NCI-H524 (cell line): ENCODE measurements at places on chromosomes 1 and 21.
A peak's percentile ranks its signal among the peaks of the same experiment; 100 is the strongest.

DNA sequence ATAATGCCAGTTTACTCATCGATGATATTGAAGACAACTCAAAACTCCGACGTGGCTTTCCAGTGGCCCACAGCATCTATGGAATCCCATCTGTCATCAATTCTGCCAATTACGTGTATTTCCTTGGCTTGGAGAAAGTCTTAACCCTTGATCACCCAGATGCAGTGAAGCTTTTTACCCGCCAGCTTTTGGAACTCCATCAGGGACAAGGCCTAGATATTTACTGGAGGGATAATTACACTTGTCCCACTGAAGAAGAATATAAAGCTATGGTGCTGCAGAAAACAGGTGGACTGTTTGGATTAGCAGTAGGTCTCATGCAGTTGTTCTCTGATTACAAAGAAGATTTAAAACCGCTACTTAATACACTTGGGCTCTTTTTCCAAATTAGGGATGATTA is 13.7 kb downstream of the GGPS1 start:
- peak; percentile 94 for DNase-seq

DNA sequence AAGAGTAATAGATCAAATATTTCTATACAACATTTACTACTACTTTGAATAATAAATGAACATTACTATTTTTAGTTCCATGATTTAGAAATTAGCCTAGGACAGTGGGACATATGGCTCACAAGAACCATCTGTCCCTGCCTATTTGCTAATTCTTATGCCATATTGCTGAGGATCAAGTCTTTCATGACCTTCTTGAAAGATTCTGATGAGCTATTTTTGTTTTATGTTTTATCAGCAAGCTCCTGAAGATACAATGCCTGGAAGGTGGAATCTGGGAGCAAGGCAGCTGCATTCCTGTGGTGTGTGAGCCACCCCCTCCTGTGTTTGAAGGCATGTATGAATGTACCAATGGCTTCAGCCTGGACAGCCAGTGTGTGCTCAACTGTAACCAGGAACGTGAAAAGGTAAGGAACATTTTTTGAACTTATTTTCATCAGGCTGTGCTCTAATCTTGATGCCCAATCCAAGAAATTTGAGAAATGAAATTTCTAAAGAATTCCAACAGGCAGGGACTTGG is 326.7 kb downstream of the PAPPA2 start:
- DNase-seq = peak; percentile 86

DNA sequence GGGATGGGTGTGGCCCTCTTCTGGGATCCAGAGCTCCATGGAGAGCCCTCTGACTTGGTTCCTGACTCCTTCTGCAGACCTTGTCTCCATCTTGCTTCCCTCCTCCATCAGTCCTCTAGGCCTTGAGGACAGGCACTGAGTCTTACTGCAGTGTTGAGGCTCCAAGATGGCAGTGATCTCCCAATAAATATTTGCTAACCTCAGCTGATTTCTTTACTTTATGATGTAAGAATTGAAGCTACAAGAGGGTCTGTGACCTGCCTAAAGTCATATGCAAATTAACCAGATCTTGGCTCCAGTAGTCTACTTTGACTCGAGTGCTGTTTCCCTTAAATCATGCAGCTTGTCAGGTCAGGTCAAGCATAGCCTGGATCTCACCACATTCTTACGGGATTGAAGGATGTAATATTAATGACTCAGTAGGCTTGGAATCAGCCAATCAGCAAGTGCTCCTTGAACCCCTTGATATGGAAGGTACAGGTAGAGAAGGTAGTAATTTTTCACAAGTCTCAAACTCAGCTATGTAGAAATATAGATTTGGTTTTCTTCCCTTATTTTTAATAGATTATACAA is 93.0 kb downstream of the CLIC6 start:
- DNase-seq = no peak

- DNase-seq = no peak
Observed at GRCh38 chr1:5430136-5430535, 562.1 kb downstream of the NPHP4 start.

DNA sequence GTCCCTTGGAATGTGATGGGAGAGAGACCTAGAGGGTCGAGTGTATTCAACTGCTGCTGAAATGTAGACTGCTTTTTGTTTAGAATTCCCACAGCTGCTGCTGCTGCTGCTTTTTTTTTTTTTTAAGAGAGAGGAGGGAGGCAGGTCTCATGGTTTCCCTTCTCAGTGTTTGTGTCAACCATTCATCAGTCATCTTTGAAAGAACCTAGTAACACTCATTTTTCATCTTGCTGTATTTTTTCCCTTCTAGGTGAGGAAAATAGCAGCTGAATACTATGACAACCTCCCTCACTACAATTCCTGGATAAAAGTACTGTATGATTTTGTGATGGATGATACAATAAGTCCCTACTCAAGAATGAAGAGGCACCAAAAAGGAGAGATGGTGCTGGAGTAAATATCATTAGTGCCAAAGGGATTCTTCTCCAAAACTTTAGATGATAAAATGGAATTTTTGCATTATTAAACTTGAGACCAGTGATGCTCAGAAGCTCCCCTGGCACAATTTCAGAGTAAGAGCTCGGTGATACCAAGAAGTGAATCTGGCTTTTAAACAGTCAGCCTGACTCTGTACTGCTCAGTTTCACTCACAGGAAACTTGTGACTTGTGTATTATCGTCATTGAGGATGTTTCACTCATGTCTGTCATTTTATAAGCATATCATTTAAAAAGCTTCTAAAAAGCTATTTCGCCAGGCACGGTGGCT is 9.2 kb downstream of the DEGS1 start:
- DNase-seq = no peak

DNA sequence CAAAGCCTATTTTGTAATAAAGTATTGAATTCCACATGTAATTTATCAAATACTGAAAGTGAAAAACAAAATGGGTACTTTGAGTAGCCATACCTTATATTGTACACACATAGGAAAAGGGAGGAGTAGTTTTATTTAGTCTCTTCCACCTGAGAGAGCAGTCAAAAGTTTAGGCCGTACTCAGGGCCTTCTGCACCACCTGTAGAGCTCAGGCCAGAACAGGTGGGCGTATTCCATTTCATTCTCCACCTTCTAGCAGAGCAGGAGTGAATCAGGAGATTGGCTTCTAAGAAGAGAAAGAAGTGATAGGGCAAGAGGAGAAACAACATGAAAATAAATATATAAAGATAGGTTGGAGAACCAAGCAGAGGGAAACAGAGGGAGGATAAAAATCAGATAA is 44.0 kb downstream of the TRAF5 start:
- DNase-seq = no peak

- DNase-seq = no peak
Observed at GRCh38 chr1:239025223-239025622, 361.1 kb upstream of the CHRM3 start.

DNA sequence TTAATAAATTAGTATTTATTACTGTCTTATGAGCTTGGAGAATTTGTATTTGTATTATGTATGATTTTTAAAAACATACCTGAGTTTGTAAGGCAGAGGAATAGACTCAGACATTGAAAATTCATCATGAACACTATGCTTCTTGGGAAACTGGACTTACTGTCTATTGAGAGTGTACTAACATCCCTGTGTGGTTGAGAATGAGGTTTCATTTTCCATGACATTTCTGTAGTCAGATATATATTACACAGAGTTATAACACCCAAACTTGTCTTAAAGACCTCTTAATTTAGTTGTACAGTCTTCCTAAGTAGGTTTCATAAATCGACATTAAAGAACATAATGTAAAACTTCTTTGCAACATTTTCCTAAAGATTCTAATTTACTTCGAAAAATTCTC is 30.0 kb downstream of the PPP2R5A start:
- no peak for DNase-seq

- no peak for DNase-seq
Observed at GRCh38 chr1:15883326-15883725, 35.8 kb downstream of the SPEN start.

DNA sequence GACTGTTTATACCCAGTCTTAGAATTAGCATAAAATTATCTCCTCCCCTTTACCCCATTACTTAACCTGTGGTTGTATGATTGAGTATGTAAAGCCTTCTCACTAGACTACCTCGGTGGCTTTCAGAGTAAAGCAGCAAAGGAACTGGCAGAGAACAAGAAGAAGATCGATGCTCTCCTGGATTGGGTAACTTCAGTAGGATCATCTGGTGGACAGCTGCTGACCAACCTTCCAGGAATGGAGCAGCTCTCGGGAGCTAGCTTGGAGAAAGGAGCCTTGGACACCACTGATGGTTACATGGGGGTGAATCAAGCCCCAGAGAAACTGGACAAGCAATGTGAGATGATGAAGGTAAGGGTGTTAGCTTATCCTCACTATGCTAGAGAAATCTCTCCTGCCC is 138.6 kb upstream of the BMP8A start:
- no peak for DNase-seq

- peak; percentile 47 for DNase-seq
Observed at GRCh38 chr21:38355992-38356781, 99.4 kb downstream of the KCNJ15 start.

- DNase-seq = no peak
Observed at GRCh38 chr1:200427744-200428143, 17.9 kb upstream of the ZNF281 start.
